Subcutaneous preadipocyte (primary cell): ENCODE measurements at places on chromosomes 13 and 19. TPM values are rescaled to one million over a fixed set of nuclear protein-coding genes. Genes with fewer than 3 reads are reported as not detected.

Gene PRSS57
- total RNA-seq, result not detected in 2 replicates

Gene POLR1G
- 6.2 and 16.2 TPM in 2 replicates for total RNA-seq

Gene DENND1C
- total RNA-seq, result under 0.01 TPM in 1 of 2 replicates, not detected in the other

Gene NDUFB7
- total RNA-seq, result 200 and 337 TPM in 2 replicates

Gene APOC4
- not detected in 2 replicates for total RNA-seq

Gene ZNF773
- total RNA-seq, result 8.0 and 8.5 TPM in 2 replicates

Gene KLK14
- total RNA-seq, result not detected in 2 replicates

Gene ABCC4
- total RNA-seq, result 16.9 and 27.4 TPM in 2 replicates

Gene TMEM145
- total RNA-seq, result 0.98 TPM in 1 of 2 replicates, not detected in the other

Gene CASP14
- total RNA-seq, result not detected in 2 replicates

Gene CYP4F3
- total RNA-seq, result not detected in 2 replicates

Gene NKPD1
- 0.39 and 1.1 TPM in 2 replicates for total RNA-seq

Gene BICRA
- 2.9 and 3.1 TPM in 2 replicates for total RNA-seq

Gene BRSK1
- total RNA-seq, result 0.59 and 1.8 TPM in 2 replicates

Gene SEMA6B
- 0.37 TPM in 1 of 2 replicates, not detected in the other for total RNA-seq

Gene SYT5
- total RNA-seq, result 0.39 and 1.1 TPM in 2 replicates

Gene NLRP12
- total RNA-seq, result not detected in 2 replicates

Gene GFY
- total RNA-seq, result not detected in 2 replicates

Gene DGKH
- total RNA-seq, result 9.2 and 12.3 TPM in 2 replicates
